Renal cortex interstitium (tissue), 15 donors: ENCODE measurements at places on chromosomes 12 and 14. TPM values are rescaled to one million over a fixed set of nuclear protein-coding genes. Genes with fewer than 3 reads are reported as not detected.

DNA sequence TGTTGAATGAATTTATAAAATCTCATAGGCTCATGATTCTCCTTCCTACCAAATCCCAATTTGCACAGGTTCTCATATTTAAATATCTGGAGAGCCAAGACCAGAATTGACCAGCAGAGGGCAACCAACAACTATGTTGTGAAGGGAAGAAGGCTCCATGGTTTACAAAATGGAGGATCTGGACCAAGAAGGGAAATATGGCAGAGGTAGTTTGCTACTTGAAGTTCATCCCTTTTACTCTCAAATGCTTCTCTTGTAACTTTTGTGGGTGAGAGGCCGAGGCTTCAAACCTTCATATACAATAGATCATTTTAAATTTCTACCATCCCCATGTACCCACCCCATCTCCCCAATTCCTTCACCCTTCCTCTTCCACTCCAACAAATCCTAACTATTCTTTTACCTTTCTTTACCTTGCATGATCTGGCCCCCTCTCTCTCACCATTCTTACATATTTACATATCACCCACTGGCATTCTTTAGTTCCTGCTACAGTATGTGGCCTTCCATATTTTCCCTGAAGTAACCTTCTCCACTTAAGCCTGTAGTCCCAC is 3.8 kb upstream of the SMARCC2 start:
- DNase-seq = peak; percentile 88

DNA sequence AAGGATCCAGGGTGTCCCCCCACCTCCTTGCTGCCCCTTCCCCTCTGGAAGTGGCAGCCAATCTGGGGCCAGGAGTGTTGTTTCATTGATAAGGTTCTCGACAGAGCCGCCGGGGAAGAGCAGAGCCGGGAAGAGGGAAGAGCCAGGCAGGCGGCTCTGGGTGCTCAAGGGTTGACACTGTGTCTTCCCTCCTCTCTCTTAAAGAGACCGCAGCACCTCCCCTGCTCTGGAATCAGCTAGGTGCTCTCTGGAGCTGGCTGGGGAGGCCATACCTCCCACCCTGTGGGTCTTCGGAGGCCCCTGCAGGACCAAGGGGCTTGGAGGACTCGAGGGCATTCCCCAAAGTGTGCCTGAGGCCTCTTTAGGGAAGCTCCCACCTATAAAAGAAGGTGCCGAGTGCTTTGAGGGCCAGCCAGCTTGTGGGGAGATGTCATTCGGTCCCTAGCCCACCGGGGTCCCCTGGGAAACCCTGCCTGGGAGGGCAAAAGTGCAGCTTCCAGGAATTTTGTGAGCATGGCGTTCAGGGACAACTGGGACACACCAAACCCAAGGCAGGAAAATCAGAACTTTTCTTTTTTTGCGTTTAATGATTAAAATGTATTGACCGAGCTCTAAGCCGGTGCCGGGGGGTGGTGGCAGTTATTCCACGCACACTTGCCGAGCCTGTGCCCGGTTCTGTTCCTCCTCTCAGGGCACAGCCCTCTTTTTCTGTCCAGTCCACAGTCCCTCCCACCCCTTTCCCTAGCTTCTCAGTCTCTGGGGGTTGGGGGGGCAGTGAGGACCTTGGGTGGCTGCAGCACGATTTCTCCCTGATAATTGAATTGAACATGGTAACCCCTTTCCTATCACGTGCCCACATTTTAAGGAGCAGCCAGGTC is 3.0 kb downstream of the SETD1B start:
- no peak for DNase-seq

- DNase-seq = no peak
Observed at GRCh38 chr12:68480526-68480925, 130.2 kb upstream of the RAP1B start.

GRCh38 chr12:87382436-87382835 is 646.8 kb downstream of the C12orf50 start:
- DNase-seq = no peak

DNA sequence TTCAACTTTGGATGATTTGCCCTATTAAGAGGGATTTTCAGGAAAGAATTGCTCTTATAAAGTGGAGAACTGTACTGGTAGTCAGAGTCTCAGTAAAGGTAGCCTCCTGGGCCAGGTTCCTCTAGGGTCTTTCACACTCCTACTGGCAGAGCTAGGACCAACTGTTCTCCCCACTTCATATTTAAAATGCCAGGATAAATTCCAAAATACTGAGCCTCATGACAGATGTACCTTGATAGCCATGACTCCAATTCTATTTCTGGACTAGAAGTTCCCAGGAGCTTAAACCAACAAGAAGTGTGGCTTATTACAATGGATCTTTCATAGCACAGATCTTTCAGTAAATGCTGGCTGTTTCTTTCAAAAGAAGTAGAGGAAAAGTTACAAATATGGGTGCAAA is 126.5 kb downstream of the C12orf75 start:
- DNase-seq = no peak

DNA sequence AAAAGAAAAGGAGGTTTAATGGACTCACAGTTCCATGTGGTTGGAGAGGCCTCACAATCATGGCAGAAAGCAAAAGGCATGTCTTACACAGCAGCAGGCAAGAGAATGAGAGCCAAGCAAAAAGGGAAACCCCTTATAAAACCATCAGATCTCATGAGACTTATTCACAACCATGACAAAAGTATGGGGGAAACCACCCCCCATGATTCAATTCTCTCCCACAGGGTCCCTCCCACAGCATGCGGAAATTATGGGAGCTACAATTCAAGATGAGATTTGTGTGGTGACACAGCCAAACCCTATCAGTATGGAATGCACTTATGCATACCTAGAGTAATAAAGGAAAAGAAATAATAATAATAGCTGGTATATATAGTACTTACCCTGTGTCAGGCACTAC is 4.5 kb upstream of the GLIPR1 start:
- DNase-seq = no peak

DNA sequence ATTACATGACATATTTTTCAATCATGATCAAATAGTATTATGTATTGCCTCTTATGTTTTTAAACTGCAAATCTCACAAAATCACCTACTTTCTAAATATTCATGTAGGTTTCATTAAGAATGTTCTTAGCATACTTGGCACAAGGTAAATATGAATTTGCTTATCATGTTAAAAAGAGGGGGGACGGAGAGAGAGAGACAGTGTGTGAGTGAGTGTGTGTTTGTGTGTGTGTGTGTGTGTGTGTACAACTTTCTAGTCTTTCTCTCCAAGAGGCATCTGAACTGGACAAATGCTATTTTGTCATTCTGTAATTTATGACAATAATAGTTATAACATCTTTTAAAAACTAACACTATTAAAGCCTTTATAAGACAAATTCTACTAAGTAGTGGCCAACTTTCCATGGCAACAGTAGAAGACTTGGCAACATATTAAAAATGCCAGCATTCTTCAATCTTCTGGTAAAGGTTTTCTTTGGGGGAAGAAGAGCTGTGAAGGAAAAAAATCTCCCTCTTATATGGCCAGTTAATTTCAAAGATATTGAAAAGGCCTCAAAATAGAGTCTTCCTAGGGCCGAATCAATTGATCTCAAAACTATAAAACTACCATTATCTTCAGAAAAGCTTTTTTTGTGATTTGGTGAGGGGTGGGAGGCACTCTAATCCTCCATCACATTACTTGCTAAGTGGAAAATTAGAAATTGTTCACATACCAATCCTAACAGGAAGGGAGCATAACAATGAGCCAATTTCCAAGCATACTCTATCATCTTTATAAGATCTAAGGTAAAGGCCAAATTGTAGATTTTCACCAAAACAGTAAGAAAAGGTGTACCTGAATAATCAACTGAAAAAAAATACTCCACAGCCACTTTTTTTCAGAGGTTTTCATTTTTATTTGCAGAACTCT is 28.2 kb downstream of the CDK17 start:
- no peak for DNase-seq

DNA sequence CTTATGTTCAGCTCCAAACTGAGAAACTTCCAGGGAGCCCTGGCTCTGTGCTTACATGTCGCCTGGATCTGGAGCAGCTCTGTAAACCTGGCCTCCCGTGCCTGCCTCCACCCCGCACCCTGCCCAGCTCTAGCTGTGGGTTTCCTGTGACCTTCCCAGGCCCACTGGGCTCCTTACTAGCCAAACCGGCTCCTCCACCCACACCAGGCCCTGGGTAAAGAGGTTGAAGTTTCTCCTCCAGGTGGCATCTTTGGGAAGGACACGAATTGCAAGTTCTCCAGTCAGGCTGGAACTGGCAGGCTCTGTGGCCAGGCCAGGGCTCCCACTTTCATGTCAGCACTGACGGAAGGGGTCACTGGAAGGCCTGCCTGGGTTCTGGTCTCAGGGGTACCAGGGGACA is 60.9 kb upstream of the ZFP36L1 start:
- DNase-seq = no peak

GRCh38 chr12:14989790-14990189 is 16.9 kb downstream of the PDE6H start:
- no peak for DNase-seq

DNA sequence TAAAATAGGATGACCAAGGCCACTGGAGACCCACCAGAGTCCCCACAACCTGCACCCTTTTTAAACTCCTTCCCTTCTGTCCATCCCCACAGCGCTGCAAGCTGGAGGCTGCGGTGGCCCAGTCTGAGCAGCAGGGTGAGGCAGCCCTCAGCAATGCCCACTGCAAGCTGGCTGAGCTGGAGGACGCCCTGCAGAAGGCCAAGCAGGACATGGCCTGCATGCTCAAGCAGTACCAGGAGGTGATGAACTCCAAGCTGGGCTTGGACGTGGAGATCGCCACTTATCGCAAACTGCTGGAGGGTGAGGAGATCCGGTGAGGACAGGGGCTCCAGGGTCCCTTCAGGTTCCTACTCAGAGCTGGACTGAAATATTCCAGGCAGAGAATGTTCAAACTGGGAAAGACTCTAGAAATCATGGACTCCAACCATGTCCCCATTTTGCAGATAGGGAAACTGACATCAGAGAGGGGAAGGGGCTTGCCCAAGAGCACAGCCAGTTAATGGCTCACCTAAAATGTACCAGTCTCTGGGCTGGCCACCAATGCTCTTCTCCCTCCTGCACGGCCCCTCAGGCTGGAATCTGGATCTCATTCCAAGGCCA is 17.2 kb downstream of the KRT85 start:
- DNase-seq = no peak

GRCh38 chr12:26252946-26253345 is 57.6 kb downstream of the SSPN start:
- DNase-seq = no peak

GRCh38 chr12:43147878-43148277 is 404.1 kb downstream of the ADAMTS20 start:
- DNase-seq = no peak

Gene CD4
- 29.9 TPM for polyA plus RNA-seq

Gene NEMP1
- polyA plus RNA-seq = 25.9 TPM

Gene RPS6KL1
- 0.79 TPM for polyA plus RNA-seq

Gene NPAS3
- 8.7 TPM for polyA plus RNA-seq

Gene KLHL42
- polyA plus RNA-seq = 32.1 TPM

Gene MYF6
- polyA plus RNA-seq = 0.20 TPM
